ENCODE measurements at places on chromosomes 13 and 19.

DNA sequence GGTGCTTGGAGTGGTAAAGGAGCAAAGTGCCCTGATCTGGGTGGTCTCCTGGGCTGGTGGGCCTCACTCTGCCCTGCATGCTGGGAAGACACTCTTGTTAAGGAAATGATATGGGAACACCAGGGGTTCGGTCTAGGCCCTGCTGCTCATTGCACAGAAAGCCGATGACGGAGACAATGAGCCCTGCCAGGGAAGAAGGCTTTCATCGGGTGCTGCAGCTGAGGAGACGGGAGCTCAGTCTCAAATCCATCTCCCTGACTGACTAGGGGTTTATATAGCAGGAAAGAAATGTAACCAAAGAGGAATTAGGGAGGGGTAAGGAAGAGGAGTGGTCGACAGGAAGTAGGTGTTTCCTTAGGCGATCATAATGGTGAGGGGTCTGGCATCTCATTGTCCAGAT lies 253.4 kb downstream of the TEX29 start:
- no peak for DNase-seq

DNA sequence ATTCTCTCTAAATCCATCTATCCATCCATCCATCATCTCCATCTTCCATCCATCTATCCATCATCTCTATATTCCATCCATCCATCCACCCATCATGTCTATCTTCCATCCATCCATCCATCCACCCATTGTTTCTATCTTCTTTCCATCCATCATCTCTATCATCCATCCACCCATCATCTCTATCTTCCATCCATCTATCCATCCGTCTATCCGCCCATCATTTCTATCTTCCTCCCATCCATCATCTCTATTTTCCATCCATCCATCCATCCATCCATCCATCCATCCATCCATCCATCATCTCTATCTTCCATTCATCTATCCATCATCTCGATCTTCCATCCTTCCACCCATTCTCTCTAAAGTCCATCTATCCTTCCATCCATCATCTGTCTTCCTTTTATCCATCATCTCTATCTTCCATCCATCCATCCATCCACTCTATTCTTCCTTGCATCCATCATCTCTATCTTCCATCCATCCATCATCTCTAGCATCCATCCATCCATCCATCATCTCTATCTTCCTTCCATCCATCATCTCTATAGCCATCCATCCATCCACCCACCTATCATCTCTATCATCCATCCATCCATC lies 34.7 kb downstream of the NWD1 start:
- no peak for DNase-seq

- no peak for DNase-seq
Measured at GRCh38 chr13:61162636-61163035, 253.0 kb downstream of the PCDH20 start.

- no peak for DNase-seq
Measured at GRCh38 chr13:112729408-112729807, 39.6 kb downstream of the ATP11A start.

DNA sequence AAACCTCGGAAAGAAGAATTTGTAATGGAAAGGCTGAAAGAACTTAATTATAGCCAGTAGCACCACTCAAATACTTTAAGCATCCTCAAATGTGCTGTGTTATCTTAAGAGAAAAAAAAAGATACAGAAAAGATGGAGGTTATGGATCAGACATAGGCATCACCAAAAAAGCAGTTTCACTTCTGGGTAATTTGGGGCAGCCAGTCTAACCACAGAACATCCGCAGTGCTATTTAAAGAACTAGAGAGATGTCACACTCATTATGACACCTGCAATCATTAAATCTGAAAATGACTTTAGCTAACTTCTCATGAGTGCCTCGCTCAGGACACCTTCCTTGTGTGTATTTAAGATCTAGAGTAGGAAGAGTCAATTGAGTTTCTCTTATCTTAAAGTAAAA lies 211.8 kb downstream of the RBM26 start:
- DNase-seq: no peak

- DNase-seq: no peak
Measured at GRCh38 chr19:35521124-35521743, 6.9 kb downstream of the SBSN start.

DNA sequence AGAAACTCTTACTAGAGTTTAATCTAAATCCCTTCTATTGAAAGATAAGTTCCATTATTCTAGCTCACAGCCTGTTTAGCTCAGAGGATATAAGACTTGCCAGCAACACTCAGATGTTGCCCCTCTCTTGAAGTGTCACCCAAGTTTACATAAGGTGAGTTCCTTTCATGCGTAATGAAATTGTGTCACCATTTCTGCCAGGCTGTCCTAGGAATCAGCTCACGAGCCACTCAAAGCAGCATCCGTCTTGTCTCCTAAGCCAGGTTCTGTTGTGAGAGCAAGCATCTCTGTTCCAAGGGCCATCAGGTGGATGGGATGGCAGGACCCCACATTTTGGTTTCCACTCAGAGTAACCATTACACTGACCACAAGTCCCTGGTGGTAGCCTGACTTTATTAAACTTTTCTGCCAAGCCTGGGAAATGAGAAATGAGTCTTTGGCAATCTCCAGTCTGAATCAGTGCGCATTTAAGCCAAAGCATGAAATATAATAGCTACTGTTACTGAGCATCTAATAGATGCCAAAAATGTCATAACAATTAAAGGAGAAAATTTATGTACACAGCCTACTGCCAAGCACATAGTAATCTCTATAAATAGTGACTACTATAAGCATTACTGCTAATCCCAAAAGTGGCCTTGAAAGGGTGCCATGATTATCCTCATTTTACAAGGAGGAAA lies 179.6 kb upstream of the MIR17HG start:
- no peak for DNase-seq

DNA sequence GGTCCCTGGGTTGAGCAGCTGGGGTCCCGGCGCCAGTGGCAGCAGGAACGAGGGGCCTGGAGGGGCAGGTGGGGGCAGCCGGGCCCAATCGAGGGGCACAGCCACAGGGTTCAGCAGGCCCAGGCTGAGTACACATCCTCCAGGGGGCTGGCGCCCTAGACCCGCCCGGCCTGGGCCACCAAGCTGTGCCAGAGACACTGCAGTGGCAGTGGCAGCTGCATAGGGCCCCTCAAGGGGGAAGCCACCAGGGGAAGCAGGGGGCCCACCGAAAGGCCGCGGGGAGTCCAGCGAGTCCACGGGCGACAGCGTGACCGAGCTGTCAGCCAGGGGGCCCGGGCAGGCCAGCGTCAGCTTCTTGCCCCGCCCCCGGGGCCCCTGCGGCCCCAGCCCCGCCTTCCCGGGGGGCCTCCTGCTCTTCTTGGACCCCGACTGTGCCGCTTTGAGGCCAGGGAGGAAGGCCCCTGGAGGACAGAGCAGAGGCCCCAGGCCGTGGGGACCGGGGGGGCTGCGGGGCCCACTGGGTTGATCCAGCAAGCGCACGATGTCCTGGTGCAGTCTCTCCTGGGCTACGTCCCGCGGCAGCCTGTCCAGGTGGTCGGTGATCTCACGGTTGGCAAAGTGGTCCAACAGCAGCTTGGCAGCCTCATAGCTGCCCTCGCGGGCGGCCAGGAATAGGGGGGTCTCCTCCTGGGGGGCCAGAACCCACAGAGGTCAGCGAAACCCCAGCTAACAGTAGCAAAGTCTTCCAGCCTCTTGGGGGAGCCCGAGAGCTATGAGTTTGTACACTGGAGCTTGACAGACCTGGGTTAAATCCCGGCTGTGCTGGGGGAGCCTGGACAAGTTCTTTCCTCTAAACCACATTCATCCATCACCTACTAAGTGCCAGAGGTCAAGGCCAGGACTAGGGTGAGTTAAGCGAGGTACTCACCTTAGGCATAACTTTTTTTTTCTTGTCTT lies 39.5 kb downstream of the NOTCH3 start:
- peak; percentile 75 for DNase-seq

- no peak for DNase-seq
Measured at GRCh38 chr13:78129823-78130222, 211.2 kb upstream of the EDNRB start.

GRCh38 chr13:71448080-71448630 lies 418.8 kb downstream of the DACH1 start:
- DNase-seq: no peak

GRCh38 chr13:73338389-73338788 lies 279.6 kb downstream of the KLF5 start:
- DNase-seq: peak; percentile 51

GRCh38 chr19:16037424-16038195 lies 38.7 kb upstream of the TPM4 start:
- DNase-seq: no peak

GRCh38 chr19:34962687-34963572 lies 1.1 kb downstream of the ZNF792 start:
- DNase-seq: peak; percentile 62

- no peak for DNase-seq
Measured at GRCh38 chr13:100403675-100404074, 184.9 kb downstream of the GGACT start.

- DNase-seq: peak; percentile 66
Measured at GRCh38 chr19:3818466-3818865, 32.3 kb upstream of the MATK start.

DNA sequence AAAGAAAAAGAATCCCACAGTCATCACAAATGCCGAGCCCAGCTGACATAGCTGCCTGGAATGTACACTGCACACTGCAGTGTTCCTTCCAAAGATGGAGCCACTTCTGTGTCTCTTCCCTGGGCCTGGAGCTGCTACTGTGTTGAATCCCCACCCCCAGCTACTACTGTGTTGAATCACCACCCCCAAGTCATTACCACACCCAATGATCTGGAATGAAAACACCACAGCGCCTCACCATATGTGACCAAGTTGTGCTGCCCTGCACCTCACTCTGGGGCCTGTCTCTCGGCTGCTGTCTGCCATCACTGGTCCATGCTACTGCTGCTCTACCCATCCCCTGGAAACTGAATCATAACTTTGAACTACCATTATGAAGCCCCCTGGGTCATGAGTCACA lies 861.2 kb downstream of the UQCRFS1 start:
- DNase-seq: no peak

GRCh38 chr19:34678085-34678412 lies 571 bp downstream of the ZNF302 start:
- DNase-seq: no peak

DNA sequence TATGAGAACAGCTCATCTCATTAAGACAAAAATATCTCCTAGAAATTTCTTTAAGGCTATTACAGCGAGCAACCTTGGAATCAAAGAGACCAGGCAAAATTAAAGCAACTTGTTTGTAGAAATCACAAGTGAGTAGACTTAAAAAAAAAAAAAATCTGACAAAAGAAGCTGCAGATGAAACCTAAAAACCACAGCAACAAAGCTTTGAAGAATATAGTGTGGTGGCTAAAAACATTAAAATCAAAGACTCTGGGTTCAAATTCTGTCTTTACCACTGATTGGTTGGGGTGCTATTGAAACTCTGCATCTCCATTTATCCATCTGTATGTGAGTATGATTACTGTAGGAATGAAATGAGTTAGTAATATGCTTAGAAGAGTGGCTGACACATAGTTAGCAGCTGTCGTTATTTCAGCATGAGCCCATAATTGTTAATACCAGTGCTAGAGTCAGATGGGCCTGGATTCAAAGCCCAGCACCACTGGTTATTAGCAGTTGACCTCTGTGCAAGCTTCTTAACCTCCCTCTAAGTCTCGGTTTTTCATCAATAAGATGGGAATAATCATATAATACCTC lies 157.6 kb downstream of the FOXO1 start:
- no peak for DNase-seq

- DNase-seq: no peak
Measured at GRCh38 chr13:20848203-20848602, 54.3 kb downstream of the XPO4 start.

DNA sequence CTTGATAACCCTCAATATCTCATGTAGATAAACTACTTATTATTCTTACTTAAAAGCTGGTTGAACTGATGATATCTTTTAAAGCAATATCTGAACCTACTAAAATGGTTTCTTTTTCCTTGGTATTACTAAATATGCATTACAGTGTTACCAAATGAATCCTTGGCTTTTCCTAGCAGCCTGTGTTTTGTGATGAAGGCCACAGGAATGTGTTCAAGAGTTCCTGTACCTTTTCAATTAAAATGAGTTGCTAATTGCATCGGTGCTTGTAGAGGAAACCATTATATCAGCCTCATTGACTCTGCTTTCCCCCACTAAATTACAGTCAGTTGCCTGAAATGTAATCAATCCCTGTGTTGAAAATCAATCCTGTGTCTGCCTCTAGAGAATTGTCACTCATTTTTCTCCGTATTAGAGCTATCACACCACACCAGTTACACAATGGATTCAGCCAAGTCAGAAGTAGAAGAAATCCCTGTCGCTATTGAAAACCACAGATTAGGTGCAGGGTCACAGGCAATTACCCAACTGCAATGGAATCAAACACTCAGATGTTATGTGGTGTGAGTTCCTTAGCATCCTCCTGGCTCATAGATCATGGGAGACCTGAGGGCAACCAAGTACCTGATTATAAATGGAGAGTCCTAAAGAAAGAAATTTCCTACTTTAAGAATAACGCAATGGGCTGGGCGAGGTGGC lies 13.3 kb downstream of the FAM216B start:
- no peak for DNase-seq

DNA sequence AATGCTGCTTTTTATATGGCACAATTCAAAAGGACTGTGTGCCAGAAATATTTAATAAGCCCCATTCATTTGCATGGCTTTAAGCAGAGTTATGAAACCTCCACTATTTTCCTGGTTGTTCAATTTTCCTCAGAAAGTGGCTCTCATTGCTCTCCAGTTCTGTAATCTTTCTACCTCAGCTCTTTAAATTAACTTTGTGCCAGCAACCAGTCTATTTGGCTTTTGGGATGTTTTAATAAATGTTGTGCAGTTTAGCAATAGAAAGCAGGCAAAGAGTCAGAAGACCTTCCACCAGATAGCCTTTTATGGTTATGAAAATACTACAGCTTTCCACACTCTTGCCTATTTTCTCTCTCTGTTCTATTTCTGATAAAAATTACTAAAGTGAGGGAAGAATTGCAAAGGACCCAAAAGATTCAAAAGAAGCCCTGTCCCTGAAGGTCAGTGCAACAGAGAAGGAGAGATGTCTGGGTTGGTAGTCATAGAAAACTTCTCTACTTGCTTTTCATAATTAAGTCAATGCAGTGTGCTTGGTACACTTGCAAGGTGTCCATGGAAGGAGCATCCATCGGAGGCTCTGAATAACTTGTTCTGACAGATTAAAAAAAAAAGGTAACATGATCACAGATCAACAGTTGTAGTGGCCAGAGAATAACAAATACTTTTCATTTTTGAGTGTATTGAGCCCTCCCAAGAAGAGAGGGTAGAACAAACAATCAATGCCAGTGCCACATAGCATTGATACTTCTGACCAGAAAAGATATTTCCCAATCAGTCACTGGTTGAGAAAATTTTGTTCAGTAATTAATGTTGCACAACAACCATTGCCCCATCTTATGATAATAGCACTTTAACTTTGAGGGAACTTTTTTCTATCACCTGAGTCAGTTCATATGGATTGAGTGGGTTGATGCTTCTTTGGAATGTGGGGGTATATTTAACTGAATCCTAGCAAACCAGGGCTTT lies 48.4 kb upstream of the SPRY2 start:
- no peak for DNase-seq

Data from dermis blood vessel endothelial cell (primary cell).